ENCODE measurements at places on chromosomes 2 and 18.
A peak's percentile ranks its signal among the peaks of the same experiment; 100 is the strongest.

- no peak for DNase-seq
Observed at GRCh38 chr2:240140511-240140910, at the start of gene OTOS. OTOS (minus strand) TSS chr2:240140658; CDS start chr2:240140326, 332 bp downstream.

GRCh38 chr2:105113616-105114291 lies 75.9 kb downstream of the MRPS9 start:
- DNase-seq = no peak

DNA sequence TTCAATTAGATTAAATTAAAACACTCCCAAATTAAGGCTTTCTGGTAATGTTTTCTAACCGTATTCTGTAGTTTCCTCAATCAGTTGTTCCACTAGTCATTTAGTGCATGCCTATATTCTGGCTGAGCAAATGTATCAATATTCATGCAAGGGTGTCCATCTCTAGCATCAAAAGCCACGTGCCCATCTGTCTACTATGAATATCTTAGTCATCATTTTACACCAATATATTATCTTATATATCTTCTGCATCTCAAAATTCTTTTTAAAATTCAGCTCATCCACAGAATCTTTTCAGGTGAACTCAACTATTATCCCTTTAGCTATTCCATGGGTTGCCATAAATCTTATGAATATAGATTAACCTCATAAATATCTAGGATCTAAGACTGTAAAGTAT lies 488.2 kb downstream of the PARD3B start:
- DNase-seq = no peak

DNA sequence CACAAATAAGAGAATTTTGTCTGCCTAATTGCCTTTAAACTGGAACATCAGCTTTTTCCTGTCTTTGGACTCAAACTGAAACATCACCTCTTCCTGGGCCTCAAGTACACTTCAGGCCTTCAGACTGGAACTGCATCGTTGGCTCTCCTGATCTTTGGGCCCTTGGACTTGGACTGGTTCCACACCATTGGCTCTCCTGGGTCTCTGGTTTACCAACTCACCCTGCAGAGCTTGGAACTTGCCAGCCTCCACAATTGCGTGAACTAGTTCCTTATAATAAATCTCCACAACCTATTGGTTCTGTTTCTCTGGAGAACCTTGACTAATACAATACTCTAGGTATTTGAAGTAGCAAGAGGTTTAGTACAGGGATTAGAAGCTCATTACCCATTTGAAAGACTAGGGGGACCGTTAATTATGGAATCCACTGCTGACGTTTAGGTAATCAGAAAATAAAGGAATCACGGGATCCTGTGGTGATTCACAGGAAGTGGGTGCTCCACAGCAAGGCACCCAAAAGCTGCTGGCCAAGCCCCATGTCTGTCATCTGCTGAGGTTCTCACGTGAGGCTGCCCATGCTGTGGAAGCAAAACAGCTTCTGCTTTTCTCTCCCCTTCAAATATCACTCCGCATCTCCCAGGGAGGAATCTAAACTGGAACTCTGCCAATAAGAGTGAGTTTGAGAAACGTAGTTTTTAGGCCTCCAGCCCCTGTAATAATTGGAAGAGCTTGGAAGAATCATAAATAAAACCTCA lies 20.0 kb upstream of the SGPP2 start:
- DNase-seq = no peak

DNA sequence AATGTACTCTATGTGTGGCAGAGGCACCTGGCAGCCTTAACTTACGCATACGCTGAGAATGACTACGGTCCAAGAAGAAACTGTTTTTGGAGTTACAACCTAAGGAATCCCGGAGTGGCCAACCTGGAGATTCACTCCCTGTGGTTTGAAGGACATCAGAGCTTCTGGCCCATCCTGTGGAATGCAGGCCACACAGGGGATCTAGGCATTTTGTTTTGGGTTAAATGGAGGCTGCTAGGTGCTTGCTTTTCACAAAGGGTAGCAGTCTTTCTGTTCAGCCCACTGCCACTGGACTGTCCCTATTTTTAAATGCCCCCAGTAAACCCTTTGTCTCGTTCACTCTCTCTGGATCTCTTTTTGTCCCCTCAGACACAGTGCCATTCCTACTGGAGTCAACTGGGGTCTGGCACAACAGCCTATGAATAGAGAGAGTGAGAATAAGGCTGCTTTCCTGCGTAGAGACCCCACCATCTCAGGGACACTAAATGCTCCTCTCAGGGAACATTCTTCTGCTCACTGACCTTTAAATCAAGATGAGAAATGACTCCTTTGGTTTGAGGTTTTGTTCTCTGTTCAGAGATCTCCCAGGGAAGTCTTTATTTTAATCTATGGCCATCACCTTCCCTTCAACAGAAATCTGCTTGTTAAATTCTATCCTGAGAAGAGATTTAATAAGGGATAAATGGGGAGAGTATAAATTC lies 124.9 kb downstream of the B3GNT2 start:
- DNase-seq = no peak

GRCh38 chr2:12490641-12491040 lies 226.1 kb upstream of the TRIB2 start:
- DNase-seq = no peak

GRCh38 chr2:216188956-216189355 lies 79.8 kb downstream of the XRCC5 start:
- DNase-seq = peak; percentile 28

DNA sequence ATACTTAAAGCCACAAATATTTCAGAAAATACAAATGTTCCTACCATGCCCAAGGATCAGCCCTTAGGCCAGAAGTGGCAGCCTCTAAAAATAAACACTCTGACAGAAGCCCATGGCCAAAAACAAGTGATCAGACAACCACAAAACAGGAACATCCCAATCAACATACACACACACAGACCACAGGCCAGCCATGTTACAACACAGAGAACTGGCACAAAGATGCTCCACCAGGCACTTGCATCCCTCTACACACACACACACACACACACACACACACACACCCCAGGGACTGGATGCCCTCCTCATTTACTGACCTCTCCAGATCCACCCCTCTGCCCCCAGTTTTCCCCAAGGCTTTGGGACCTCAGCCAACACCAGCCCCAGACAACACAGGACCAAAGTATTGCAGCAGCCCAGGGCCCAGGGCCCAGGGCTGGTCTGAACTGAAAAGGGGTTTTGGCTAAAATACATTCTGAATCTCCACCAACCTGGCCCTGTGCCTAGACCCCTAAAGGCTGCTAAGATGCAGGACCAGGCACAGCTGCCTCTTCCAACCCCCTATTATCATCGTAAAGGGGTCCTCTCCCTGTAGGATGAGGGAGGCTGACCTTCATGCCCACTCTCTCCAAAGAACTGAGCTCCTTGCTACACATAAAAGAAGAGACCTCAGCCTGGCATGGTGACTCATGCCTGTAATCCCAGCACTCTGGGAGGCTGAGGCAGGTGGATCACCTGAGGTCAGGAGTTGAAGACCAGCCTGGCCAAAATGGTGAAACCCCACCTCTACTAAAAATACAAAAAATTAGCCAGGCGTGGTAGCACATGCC lies 151.4 kb downstream of the TNS1 start:
- DNase-seq = no peak

DNA sequence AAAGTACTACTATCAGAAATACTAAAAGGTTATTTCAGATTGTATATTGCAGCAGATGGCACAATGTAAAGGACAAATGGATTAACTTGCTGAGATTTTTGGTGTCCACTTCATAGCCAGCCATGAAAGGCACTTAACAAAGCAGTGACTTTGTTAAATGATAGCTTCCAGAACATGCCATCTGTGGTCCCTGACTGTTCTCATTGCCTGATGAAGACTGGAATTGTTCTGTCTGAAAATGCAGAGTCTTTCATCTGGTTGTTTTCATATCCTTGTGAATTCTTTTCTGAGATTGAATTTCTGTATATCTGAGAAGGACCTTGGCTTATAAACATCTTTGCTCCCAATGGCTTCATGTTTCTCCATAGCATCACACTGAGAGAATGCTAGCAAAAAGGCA lies 44.4 kb upstream of the LRRTM1 start:
- no peak for DNase-seq
